Activated CD4-positive, alpha-beta memory T cell treated with anti-CD3 and anti-CD28 coated beads for 36 hours (primary cell): ENCODE measurements at places on chromosomes 1 and 21. TPM values are rescaled to one million over a fixed set of nuclear protein-coding genes. Genes with fewer than 3 reads are reported as not detected.

DNA sequence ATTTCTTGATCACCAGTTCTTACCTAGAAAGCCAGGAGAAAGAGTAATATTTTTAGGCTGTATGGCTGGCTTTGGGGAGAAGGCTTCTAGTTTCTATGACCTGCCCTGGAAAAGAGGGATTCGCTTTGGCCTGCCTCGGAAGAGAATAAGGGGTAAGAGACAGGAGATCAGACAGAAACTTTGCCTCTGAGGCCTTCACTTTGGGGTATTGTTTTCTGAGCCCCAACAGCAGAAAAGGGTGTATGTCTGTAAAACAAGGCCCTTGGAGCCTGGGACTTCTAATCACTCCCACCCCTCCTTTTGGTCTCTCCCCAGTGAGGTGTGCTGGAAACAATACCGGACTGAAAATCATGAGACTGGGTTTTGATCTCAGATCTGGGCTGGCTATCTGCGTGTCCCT is 5.1 kb downstream of the SLC45A3 start:
- no peak overlapping the region for H3K4me3 ChIP-seq
- H3K4me1 ChIP-seq = peaks cover 10% of the 10 kb centered on the region
- peaks cover 5% of the 10 kb centered on the region for H3K27me3 ChIP-seq
- H3K36me3 ChIP-seq = no peaks in the 10 kb centered on the region
- DNase-seq = no peak

DNA sequence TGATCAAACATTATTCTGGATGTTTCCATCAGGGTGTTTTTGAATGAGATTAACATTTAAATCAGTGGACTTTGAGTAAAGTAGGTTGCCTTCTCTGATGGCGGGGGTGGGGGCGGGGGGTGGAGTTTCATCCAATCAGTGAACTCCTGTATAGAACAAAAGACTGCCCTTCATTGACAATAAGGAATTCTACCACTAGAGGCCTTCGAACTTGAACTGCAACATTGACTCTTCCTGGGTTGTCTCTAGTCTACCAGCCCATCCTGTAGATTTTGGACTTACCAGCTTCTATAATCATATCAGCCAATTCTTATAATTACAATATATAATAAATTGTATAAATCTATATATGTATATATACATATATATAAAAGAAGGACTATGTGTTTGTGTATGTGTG is 520.4 kb upstream of the CXADR start:
- H3K36me3 ChIP-seq = no peaks in the 10 kb centered on the region
- no peaks in the 10 kb centered on the region for H3K27me3 ChIP-seq
- H3K4me3 ChIP-seq = no peak overlapping the region
- no peak overlapping the region for H3K27ac ChIP-seq

DNA sequence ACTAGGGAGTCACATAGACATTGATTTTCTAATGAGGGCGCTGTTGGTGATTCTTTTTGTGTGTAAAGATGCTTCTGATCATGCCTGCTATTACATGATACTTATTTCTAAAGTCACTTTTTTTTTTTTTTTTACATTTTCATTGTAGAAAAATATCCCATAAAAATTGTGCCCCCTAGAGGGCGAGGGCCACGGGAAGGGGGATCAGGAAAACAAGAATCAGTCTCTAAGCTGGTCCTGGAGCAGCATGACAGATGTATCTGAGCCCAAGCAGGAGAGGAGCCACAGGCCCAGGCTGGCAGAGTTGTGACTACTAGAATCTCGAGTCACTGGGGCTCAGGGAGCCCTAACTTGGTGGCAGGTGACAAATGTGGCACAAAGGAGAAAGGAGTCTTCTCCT is 28.1 kb downstream of the ZSCAN20 start:
- no peaks in the 10 kb centered on the region for H3K27me3 ChIP-seq
- no peak for DNase-seq
- peaks cover 17% of the 10 kb centered on the region for H3K36me3 ChIP-seq
- H3K4me3 ChIP-seq = no peak overlapping the region
- no peaks in the 10 kb centered on the region for H3K4me1 ChIP-seq

DNA sequence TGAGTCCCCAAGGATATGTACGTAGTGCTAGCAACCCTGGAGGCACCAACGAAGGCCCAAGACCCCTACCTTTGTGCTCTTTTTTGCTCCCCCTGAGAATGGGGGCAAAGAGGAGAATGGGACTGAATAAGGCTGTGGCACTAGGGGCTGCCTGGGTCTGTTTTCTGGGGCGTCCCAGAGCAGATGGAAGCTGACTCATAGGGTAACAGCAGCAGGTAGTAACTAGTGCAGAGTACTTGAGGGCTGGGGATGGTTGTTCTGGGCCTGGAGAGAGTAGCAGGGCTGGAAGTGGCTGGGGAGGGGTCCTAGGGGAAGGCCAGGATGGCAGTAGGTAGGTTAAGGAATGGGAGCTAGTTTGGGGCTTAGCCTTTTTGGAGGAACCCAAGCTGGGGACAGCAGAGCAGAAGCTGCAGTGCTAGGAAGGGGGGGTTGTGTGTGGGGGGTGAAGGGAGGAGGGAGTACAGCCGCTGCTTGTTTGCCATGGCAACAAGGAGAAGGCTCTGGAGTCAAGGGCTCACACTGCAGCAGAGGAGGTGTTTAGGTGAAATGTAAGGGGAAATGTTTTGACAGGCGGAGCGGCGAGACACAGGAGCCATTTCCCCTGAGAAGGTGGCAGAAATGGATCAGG is 1.8 kb downstream of the NCDN start:
- peaks cover 54% of the 10 kb centered on the region for H3K4me1 ChIP-seq
- no peaks in the 10 kb centered on the region for H3K27me3 ChIP-seq
- no peak for DNase-seq
- H3K4me3 ChIP-seq = no peak overlapping the region

GRCh38 chr21:46007492-46007868 is 25.9 kb downstream of the COL6A1 start:
- H3K27me3 ChIP-seq = no peaks in the 10 kb centered on the region
- no peak for DNase-seq
- no peak overlapping the region for H3K4me3 ChIP-seq
- H3K27ac ChIP-seq = no peak overlapping the region

- H3K27me3 ChIP-seq = no peaks in the 10 kb centered on the region
- H3K27ac ChIP-seq = no peak overlapping the region
- no peaks in the 10 kb centered on the region for H3K4me1 ChIP-seq
- H3K36me3 ChIP-seq = no peaks in the 10 kb centered on the region
- H3K4me3 ChIP-seq = no peak overlapping the region
Measured at GRCh38 chr1:2597441-2598328, 11.1 kb downstream of the PRXL2B start.

GRCh38 chr1:200103966-200104583 is 76.6 kb downstream of the NR5A2 start:
- DNase-seq = no peak
- no peaks in the 10 kb centered on the region for H3K27me3 ChIP-seq
- H3K4me1 ChIP-seq = no peaks in the 10 kb centered on the region

GRCh38 chr1:172394141-172394751 is 26.2 kb upstream of the C1orf105 start:
- H3K4me1 ChIP-seq = peaks cover 69% of the 10 kb centered on the region
- H3K27ac ChIP-seq = peak overlapping the region; percentile 66
- no peaks in the 10 kb centered on the region for H3K36me3 ChIP-seq
- no peaks in the 10 kb centered on the region for H3K27me3 ChIP-seq

- DNase-seq = no peak
- peaks cover 40% of the 10 kb centered on the region for H3K36me3 ChIP-seq
- H3K27me3 ChIP-seq = no peaks in the 10 kb centered on the region
- H3K27ac ChIP-seq = no peak overlapping the region
- H3K4me1 ChIP-seq = no peaks in the 10 kb centered on the region
- no peak overlapping the region for H3K4me3 ChIP-seq
Measured at GRCh38 chr1:3831689-3832088, 25.3 kb downstream of the CEP104 start.

DNA sequence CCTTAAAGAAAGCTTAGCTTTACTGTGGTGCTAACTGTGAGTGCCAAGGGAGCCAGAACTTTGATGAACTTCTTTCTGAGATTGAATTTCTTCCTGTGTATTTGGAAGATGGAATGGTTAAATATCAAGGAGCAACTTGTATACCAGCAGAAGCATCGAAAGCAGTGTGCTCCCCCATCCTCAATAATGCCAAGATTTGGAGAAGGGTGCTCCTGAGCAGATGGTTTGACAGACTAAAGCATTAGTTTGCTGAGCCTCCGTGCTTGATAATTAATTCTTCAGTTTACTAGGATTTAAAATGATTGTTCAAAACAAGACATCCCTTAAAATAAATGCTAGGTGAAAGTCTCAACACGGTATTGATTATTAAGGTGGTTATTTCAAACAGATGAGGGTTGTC is 42.4 kb upstream of the AKT3 start:
- no peak overlapping the region for H3K27ac ChIP-seq
- H3K27me3 ChIP-seq = peaks cover 6% of the 10 kb centered on the region
- DNase-seq = no peak
- no peaks in the 10 kb centered on the region for H3K36me3 ChIP-seq

- H3K36me3 ChIP-seq = no peaks in the 10 kb centered on the region
- H3K27me3 ChIP-seq = peaks cover 2% of the 10 kb centered on the region
- H3K27ac ChIP-seq = no peak overlapping the region
- H3K4me3 ChIP-seq = no peak overlapping the region
Measured at GRCh38 chr1:183233113-183233512, 47.0 kb downstream of the LAMC2 start.

DNA sequence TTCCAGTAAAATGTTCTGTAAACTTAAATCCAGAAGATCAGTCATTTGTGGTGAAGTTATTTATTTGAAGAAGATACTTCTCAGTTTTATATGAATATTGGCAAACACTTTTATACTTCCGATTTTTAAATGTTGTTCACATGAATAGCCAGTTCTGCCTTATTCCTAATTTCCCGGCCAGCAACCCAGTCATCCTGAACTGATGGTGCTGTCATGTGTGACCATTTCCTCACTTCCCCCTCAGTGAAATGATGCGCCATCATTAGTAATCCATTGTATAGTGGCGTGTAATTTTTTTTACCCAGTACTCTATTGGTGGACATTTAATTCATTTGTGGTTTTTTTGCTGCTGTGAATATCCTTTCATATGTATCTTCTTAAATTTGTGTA is 16.4 kb downstream of the GPSM2 start:
- no peaks in the 10 kb centered on the region for H3K36me3 ChIP-seq
- DNase-seq = no peak
- no peaks in the 10 kb centered on the region for H3K27me3 ChIP-seq

GRCh38 chr1:24308365-24309015 is 10.7 kb upstream of the GRHL3 start:
- peaks cover 4% of the 10 kb centered on the region for H3K27me3 ChIP-seq
- no peak overlapping the region for H3K4me3 ChIP-seq
- no peaks in the 10 kb centered on the region for H3K36me3 ChIP-seq
- peaks cover 3% of the 10 kb centered on the region for H3K4me1 ChIP-seq

GRCh38 chr21:17612023-17612564 is 607 bp downstream of the BTG3 start:
- DNase-seq = peak; percentile 41
- H3K4me3 ChIP-seq = peak overlapping the region; percentile 95
- H3K4me1 ChIP-seq = peaks cover 30% of the 10 kb centered on the region
- peaks cover 28% of the 10 kb centered on the region for H3K36me3 ChIP-seq
- H3K27me3 ChIP-seq = no peaks in the 10 kb centered on the region
- H3K27ac ChIP-seq = peak overlapping the region; percentile 95

GRCh38 chr21:44522753-44523204 is 17.2 kb downstream of the KRTAP10-1 start:
- no peaks in the 10 kb centered on the region for H3K36me3 ChIP-seq
- H3K4me1 ChIP-seq = no peaks in the 10 kb centered on the region
- peak; percentile 4 for DNase-seq
- H3K27ac ChIP-seq = no peak overlapping the region
- no peak overlapping the region for H3K4me3 ChIP-seq

- H3K4me3 ChIP-seq = no peak overlapping the region
- H3K36me3 ChIP-seq = peaks cover 7% of the 10 kb centered on the region
- no peaks in the 10 kb centered on the region for H3K27me3 ChIP-seq
- no peak overlapping the region for H3K27ac ChIP-seq
- DNase-seq = no peak
Measured at GRCh38 chr1:184945678-184946412, 28.5 kb downstream of the NIBAN1 start.

DNA sequence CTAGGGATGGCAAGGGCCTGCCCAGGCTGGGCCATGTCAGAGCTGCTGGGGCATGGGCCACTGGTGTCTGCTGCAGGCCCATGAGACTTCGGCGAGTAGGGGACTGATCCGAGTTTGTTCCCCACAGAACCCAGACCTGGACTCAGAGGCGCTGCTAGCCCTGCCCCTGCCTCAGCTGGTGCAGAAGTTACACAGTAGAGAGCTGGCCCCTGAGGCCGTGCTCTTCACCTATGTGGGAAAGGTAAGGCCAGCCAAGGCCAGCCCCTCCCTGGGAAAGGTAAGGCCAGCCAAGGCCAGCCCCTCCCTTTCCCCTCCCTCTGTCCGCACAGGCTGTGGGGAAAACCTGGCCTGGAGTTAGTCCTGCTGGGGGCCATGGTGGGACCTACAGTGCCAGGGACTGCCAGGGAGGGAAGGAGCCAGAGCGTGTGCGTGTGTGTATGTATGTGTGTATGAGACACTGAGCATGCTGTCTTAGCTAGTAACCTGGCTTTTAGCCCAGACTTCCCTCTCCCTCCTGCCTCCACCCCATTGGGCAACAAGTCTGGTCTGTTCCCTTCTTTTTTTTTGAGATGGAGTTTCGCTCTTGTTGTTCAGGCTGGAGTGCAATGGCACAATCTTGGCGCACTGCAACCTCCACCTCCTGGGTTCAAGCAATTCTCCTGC is 8.0 kb downstream of the FAAH start:
- H3K36me3 ChIP-seq = no peaks in the 10 kb centered on the region
- H3K4me3 ChIP-seq = no peak overlapping the region
- no peaks in the 10 kb centered on the region for H3K27me3 ChIP-seq

DNA sequence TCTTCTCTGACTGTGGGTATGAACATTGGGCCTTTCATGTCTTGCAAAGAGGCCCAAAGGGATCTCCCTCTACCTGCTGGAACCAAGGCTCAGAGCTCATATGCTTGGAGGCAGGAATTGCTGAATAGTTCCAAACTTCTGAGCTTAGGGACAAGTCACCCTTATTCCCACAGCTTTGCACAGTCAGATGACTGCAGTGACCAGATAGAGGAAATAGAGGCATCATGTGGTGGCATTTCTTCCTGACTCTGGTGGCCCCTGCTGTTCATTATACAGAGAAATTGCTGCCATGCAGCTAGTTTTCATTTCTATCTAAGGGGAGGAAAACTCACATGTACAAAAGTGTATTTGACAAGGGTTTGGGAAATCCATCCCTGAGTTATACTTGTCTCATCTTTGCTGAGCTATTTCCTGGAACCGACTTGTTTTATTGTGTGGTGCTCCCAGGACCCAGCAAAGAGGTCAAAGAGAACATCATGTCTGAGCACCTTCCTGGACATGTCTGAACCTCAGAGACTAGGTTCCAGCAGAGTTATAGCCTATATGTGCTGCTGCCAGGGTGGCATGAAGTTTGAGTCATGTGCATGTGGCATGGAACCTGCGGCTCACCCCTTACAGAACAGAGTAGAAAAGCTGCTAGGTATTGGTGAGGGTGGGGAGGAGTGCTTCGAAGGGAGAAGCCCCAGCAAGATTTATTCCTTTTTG is 131.2 kb downstream of the PIK3R3 start:
- no peak for DNase-seq
- H3K36me3 ChIP-seq = peaks cover 3% of the 10 kb centered on the region

- peaks cover 46% of the 10 kb centered on the region for H3K4me1 ChIP-seq
- peaks cover 20% of the 10 kb centered on the region for H3K36me3 ChIP-seq
- peak overlapping the region; percentile 28 for H3K27ac ChIP-seq
- H3K27me3 ChIP-seq = no peaks in the 10 kb centered on the region
Measured at GRCh38 chr1:155175281-155175926, 1.8 kb downstream of the TRIM46 start.

The F5 gene
- 51.1 TPM for total RNA-seq

The GBP4 gene
- 29.9 TPM for total RNA-seq

The LAMC1 gene
- 0.22 TPM for total RNA-seq

The ACTL8 gene
- not detected for total RNA-seq

The CDKN2C gene
- total RNA-seq = 15.5 TPM

The MAGI3 gene
- total RNA-seq = 7.3 TPM

The GBP6 gene
- total RNA-seq = 0.73 TPM

The SYT2 gene
- not detected for total RNA-seq

The BEND5 gene
- 2.5 TPM for total RNA-seq

The PIGK gene
- total RNA-seq = 26.5 TPM

The FCGR2B gene
- not detected for total RNA-seq

The ANGPTL3 gene
- not detected for total RNA-seq

The LMNA gene
- total RNA-seq = 210 TPM

The TDRD10 gene
- total RNA-seq = not detected

The TFAP2E gene
- 0.76 TPM for total RNA-seq
